ENCODE measurements at places on chromosomes 13 and 19.
A peak's percentile ranks its signal among the peaks of the same experiment; 100 is the strongest.

DNA sequence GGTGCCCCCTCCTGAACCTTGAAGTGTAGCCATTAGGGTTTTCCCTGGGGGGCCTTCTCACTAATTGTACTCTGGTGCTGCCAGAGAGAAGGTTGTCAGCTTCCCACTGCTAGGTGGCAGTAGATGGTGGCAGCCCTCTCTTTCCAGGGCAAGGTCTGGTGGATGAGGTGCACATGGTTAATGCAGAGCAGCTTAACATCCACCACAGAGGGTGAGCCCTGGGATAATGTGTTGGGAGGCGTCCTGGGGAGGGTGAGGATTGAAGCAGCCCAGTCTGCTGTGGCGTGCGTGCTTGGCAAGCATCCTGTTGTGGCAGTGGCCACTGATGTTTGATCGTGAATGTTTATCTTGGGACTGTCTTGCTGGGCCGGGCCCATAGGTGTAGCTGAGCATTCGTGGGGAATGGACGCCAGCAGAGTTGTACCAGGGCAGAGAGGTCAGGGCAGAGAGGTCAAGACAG, 5.8 kb downstream of the EGLN2 start:
- DNase-seq = no peak

DNA sequence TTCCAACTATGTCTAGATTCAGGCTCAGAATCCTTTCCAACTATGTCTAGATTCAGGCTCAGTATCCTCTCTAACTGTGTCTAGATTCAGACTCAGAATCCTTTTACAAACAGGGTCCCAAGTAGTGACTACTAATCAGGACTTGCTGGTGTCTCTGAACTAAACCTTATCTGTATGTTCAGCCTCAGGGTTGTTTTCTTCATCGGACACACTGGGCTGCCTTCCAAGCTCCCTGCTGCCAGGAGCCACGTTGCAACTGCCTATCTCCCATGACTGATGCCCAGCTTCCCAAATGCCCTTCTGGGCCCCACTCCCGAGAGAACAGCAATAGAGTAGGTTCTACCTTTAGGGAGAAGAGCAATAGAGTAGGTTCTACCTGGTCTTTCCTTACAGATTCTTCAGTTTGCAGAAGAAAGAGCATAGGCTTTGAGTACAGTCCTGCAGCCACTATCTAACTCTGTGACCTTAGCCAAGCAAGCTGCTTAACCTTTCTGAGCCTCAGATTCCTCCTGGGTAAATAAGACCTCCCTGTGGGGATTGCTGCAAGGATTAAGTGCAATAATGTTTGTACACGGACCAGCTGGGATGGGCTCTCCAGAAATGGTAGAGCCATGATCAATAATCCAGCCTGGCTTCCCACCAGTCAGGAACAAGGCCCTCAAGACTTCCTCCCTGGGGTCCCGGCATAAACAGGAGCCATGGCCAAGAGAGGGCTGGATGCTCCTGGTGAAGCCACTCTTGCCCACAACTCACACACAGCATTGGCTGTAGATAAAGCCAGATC, 61.5 kb downstream of the ZIC5 start:
- no peak for DNase-seq

- peak; percentile 24 for DNase-seq
Measured at GRCh38 chr19:55482967-55483705, 1.9 kb upstream of the NAT14 start.

DNA sequence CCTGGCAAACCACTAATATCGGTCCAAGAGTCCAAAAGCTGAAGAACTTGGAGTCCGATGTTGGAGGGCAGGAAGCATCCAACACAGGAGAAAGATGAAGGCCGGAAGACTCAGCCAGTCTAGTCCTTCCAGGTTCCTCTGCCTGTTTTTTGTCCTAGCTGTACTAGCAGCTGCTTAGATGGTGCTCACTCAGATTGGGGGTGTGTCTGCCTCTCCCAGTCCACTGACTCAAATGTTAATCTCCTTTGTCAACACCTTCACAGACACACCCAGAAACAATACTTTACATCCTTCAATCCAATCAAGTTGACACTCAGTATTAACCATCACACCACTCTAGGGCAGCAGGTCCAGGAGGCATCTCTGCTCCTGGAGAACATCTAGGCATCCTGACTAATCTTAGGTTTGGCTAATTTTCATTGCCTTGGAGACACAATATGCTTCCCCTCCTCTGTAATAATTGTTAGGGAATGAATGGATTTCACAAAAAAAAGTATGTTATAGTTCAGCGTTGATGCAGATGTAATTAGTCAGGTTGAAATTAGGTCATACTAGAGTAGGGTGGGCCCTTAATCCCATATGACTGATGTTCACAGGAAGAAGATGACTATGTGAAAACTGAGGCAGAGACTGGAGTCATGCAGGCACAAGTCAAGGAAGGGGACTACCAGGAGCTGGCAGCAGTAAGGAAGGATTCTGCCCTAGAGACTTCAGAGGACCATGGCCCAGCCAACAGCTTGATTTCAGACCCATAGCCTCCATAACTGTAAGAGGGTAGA, 183.4 kb downstream of the RBM26 start:
- DNase-seq = no peak

DNA sequence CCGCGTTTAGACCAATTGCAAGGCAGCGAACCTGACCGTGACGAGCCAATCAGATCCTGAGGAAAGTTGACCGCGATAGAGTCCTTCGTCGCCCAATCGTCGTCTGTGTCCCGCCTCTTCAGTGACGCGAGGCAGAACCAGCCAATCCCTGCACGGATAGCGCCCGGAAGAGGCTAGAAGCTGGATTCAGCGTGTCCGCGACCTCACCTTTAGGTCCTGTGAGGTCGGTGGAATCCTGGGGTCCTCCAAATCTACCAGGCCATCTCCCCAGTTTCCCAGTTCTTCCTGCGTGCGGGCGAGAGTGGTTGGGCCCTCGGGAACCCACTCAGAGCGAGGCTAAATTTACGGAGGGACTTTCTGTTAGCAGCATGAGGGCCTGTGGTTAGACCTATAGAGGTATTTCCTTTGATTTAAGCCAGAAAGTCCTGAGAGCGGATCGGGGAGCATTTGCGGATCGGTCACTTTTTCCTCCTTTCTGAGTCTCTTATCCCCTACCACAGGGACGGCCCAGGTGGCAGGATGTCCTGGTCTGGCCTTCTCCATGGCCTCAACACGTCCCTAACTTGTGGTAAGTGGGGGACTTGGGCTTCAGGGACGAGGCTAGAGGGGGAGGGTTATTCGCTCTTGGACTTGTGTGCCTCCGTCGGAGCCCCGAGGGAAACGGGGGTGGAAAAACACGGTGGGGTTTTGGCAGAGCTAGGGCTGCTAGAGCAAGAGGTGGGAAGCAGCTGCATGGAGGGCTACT, at the start of gene MRPS12:
Gene MRPS12 (plus strand): TSS at position 169 of the 745 bp plus-strand sequence. CDS start 351 bp downstream, at position 520.
- peak; percentile 99 for DNase-seq

GRCh38 chr13:46861959-46862358, 34.9 kb downstream of the HTR2A start:
- DNase-seq = no peak

- peak; percentile 17 for DNase-seq
Measured at GRCh38 chr13:112804374-112804773, 114.5 kb downstream of the ATP11A start.

GRCh38 chr13:34808649-34809048, 133.4 kb upstream of the NBEA start:
- DNase-seq = no peak

DNA sequence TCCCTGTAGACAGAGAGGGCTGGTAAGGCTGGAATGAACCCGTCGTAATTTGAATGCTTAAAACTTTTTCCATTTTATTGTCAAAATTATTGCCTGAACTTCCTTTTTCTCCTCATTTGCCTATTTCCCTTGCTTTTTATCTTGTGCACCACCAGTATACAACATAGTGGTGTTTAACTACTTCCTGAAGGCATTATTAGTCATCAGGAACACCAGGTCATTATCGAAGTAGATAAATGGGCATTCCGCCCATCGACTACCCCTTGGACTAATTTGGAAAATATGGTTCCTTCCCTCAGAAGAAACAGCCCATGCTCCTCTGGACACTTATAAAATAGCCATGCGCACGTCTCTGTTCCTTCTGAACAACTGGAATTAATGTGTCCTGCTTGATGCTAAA, 232.1 kb downstream of the TM9SF2 start:
- DNase-seq = no peak

DNA sequence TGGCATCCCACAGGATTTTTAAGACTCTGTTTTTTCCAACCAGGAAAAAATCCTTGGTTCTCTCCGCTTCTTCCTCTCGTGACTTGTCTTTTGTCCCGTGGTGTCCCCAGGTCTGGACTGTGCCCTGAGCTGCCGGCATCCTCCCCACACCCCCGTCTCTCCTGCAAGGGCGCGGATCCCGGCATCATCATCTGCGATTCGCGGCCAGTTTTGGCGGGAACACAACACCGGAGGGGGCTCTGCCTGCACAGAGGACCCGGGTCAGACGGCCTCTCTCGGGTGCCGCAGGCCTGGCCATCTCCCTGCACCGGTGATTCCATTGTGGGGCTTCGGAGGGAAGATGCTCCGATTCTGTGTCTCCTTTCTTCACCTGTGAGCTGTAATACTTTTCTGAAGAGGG, 18.8 kb upstream of the GAS6 start:
- no peak for DNase-seq

- DNase-seq = no peak
Measured at GRCh38 chr13:36837354-36838092, 18.5 kb downstream of the RFXAP start.

DNA sequence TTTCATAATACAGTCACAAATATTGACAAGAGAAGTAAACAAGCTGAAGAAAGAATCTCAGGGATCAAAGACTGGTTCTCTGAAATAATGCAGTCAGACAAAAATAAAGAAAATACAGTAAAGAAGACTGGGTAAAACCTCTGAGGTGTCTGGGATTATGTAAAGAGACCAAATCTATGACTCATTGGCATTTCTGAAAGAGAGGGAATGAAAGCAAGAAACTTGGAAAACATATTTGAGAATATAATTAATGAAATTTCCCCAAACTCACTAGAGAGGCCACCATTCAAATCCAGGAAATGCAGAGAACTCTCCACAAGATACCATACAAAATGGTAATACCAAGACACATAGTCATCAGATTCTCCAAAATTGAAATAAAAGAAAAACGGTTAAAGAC, 53.0 kb upstream of the GPC6 start:
- DNase-seq = no peak
